ENCODE measurements at places on chromosomes 3 and 15.

DNA sequence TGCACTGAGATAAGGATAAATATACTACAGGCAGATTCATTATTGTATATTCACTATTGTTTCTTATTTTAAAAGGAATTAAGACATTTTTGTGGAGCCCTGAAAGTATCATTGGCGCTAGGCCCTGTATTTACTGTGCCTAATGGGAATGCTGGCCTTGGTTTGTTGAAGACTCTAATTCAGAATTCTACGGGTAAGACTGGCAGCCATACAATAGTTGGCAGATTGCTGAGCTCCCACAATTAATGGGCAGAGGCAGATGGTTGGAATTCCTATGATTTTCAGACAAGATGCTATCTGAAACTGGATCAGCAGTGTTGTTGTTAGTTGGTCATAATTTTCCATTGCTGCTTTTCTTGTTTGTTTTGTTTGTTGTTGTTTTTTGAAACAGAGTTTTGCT, 14.7 kb downstream of the PGBD4 start:
- DNase-seq, result no peak

DNA sequence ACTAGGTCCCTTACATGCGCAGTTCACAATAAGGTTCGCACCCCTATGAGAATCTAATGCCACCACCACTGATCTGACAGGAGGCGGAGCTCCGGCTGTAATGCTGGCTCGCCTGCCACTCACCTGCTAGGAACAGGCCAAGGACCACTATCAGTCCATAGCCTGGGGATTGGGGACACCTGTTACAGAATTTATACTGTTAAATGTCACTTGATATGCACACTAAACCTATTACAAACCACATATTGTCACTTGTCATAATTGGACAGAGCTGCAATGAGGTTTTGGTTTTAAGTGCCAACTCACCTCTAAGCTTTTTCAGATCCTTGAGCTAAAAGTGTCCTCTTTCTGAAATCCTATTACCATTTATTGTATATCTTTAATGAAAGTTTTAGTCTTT, 507.9 kb upstream of the TPRG1 start:
- no peak for DNase-seq

DNA sequence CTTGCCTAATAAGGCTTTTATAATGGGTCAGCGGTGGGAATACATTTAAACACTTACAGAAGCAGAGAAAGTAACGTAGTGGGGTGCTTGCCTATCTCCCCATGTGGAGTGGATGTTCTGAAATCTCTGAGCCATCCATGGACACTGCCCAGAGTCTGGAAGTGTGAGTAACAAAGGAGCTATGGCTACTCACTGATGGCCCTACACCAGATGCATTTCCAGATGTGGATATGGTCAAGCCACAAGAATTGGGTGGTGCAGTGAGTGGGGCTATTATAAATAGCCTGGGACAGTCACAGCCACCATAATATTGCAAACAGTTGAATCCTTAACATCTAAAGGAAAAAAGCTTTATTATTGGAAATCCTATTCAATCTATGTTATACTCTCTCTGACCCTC, 96.6 kb downstream of the CGNL1 start:
- DNase-seq, result no peak

DNA sequence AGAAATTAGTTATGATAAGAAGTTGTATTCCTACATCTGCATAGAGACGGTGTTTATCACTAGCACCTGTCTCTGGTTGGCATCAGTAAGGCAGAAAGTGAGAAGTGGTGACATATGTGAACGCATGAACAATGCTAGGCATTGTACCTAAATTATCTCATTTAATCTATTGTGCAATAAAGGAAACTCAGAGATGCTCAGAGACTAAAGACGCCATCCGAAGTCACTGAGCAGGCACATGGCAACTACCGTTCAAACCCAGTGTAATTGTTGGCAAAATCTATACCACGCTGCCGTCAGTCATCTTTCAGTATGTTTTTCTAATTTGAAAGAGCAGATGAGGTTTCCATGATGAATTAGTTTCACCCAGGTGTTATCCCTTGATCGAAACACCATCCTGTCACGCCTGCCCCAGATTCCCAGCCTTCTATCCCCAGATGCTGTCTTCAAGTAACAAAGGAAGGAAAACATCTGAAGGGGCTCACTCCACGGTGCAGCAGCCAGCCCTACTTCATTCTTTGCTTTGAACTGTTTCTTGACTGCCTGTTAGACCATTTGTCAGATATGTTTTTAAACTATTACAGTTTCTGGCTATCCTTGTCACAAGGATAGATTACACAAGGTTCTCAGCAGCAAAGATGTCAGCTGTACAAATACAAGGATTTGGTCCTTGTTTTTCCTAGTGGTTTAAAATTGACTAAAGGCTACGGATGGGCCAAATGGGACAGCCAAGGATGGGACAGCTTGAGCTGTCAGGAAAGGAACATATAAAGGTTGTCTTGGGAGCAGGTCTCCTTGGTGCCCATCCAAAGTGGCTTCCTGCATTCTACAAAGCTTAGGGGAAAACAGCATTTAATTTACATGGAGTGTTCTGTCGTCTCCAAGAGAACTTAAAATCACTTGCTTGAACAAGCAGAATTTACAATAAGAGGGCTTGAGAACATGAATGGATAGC, 99.1 kb downstream of the TMEM108 start:
- DNase-seq, result no peak

GRCh38 chr3:183871541-183871940, 13.1 kb downstream of the PARL start:
- no peak for DNase-seq

GRCh38 chr3:69368129-69368741, 17.7 kb downstream of the FRMD4B start:
- peak; percentile 37 for DNase-seq

- no peak for DNase-seq
These were observed 534.2 kb downstream of the NSUN3 start for GRCh38 chr3:94596887-94597566.

- DNase-seq, result no peak
These were observed 75.0 kb upstream of the CGNL1 start for GRCh38 chr15:57301307-57301706.

DNA sequence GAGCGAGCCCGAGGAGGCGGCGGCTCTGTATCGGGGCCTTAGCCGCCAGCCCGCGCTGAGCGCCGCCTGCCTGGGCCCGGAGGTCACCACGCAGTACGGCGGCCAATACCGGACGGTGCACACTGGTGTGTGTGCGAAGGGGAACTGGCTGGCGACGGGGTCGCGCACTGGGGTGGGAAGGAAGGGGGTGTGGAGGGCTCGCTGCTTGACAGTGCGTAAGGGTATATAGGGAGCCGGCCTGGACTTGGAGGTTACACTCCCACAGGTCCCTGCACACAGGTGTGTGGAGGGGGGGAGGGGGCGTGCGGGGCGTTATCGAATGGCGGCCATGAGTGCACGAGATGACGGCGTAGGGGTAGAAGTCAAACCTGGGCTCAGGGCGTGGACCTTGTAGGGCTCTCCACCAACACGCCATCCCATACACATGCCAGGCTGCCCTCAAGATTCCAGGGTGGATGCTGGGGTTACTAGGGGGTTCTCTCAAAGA, 389 bp downstream of the APEH start:
- no peak for DNase-seq

- DNase-seq, result no peak
These were observed 117.7 kb upstream of the WNT5A start for GRCh38 chr3:55604846-55605245.

GRCh38 chr3:197505796-197506548, 49.8 kb downstream of the BDH1 start:
- DNase-seq, result no peak

GRCh38 chr3:10941972-10942371, 50.6 kb upstream of the SLC6A1 start:
- DNase-seq, result no peak

DNA sequence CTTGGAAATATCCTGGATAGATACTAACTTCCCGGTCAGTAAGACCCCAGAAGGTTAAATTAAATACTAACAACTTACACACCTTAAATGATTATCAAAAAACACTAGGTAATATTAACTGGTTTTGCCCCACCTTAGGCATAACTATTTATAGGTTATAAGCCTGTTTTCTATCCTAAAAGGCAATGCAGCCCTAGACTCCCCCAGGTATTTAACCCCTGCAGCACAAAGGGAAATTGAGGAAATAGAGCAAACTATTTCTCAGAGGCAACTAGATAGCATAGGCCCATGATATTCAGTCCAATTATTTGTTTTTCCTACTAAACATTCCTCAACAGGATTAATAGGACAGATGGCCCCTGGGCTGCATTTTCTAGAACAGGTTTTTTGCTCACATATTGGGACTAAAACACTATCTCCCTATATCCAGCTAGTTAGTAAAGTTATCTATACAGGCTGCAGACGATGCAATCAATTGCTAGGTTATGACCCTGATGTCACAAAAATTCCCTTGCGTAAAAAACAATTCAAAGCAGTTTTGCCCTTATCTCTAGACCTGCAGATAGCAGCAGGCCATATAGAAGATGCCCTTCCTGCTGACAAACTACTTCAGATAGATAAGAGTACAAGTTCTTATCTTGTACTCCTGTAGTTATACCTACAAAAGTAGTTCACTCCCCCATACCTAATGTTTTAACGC, 221.3 kb downstream of the DTWD1 start:
- no peak for DNase-seq

DNA sequence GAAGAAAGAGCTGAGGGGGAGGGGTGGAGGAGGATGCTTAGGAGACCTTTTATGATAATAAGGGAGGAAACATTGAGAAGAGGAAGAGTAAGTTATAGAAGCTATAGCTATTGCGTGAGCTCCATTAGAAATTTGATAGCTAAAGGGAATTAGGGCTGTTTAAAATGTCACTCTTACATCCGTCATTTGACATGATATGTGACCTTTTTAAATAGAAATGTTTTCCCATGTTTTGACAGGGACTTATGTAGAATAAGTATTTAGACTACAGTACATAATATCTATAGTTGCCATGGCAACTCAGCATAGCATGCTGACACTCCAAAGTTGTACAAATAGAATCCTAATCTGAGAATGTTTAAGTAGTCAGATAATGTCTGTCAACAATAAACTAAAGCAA, 19.2 kb downstream of the RAD51 start:
- no peak for DNase-seq

All from CD4-positive, alpha-beta memory T cell (primary cell).